ENCODE measurements at places on chromosomes 3 and 15.

DNA sequence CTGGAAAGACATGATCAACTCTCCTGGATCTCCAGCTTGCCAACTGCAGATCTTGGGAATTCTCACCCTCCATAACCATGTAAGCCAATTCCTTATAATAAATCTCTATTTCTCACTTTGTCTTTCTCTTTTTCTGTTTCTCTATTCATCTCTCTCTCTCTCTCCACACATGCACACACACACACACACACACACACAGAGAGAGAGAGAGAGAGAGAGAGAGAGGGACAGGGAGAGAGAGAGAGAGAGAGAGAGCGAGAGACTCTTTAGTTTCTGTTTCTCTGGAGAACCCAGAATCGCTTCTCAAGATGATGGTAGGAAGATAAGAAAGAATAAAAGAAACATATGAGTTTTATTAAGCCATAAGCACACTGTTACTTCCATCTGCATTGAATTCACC, 111.9 kb downstream of the BCHE start:
- DNase-seq, result no peak

GRCh38 chr3:69016901-69017300, 3.4 kb upstream of the EOGT start:
- no peak for DNase-seq

GRCh38 chr15:37028625-37029296, 71.6 kb downstream of the MEIS2 start:
- no peak for DNase-seq

GRCh38 chr3:192727032-192727847, at the start of gene FGF12:
FGF12 (minus strand) TSS chr3:192727541.
- DNase-seq, result peak; percentile 55

DNA sequence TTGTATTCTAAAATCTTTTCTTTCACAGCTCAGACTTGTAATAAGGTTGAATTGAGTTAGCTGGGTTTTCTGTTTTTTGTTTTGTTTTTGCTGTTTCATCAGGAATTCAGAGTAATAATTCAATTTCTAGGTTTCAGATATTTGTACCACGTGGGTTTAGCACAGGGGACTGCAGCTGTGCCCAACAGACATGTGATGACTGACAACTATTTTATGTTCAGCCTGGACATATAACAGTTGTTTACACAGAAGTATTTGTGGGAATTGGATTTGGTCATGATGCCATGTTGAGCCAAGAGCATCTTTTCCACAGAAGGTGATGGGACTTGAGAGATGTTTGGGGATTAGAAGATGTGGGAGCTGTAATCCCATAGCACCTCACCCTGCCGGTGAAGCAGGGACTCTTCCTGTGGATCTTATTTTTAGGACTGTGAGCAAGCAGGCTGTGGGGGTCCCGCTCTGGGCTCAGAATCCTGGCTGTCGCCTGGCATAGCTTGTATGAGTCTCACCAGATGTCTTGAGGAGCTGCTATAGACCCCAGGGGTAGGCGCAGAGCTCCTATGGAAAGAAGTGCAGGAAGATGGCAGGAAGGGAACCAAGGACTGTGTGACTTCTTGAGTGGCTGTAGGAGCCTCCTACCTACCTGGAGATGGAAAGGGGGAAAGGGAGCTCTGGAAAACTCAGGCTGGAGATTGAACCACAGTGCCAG, 23.7 kb downstream of the PXYLP1 start:
- no peak for DNase-seq

- DNase-seq, result no peak
These were observed 318.3 kb downstream of the TAFA4 start for GRCh38 chr3:68614087-68614486.

DNA sequence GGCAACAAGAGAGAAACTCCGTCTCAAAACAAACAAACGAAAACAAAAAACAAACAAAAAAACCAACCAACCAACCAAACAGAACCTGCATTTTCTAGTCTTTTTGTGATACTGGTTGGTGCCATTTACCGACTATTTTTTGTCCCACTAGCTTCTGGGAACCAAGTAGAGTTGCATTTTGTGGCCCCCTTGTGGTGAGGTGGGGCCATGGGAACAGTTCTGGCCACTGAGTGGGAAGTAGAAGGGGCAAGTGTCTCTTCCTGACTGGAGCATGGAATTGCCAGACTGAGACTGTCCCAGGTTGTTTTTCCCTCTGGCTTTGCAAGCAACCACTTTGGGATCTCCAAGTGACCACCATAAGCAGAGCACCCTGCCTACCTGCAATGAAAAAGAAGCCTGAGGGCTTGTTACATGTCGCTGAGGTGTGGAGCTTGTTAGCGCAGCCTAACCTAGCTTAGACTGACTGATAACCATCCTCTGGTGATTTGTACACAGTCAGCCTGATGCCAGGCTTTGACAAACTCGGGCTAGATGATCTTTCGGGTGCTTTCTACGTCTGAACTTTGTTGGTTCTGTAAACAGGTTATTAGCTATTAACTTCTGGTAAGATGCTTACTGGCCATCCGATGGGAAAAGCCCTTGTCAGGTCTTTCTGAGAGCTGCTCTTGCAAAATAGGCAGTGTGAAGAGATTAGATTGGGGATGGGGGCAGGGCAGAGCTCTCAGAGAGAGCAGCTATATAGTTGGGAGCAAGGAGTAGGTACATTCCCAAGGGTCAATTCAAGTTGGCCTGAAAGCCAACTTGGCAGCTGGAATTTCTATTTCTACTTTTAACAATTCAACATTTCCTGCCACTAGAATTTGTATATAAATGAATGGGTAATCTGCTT, 172.2 kb downstream of the SSR3 start:
- DNase-seq, result peak; percentile 33

- no peak for DNase-seq
These were observed 1.1 kb downstream of the RAB6B start for GRCh38 chr3:133894353-133895207.

DNA sequence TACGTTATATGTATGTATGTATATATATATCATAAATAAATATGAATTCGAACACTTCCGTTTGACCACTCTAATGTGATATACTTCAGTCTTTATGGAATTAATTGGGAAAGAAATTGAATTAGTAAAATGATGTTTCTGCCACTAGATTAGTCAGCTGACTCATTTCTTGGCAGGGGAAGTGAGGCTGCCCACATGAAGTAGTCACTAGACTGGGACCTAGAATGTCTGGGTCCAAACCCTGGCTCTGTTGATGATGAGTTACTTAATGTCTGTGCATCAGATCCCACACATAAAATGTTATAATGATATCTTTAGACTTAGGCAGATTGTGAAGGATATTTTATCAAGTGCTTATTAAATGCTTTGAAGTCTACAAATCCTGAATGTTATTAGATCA, 27.4 kb upstream of the ARL14 start:
- DNase-seq, result peak; percentile 51

GRCh38 chr3:31579828-31580227, 47.1 kb downstream of the STT3B start:
- no peak for DNase-seq

- DNase-seq, result peak; percentile 76
These were observed 36.2 kb upstream of the LDHAL6B start for GRCh38 chr15:59170295-59171066.

- no peak for DNase-seq
These were observed 5.2 kb upstream of the GNAI2 start for GRCh38 chr3:50230794-50231125.

- peak; percentile 71 for DNase-seq
These were observed 10.9 kb downstream of the SEMA7A start for GRCh38 chr15:74422652-74423430.

DNA sequence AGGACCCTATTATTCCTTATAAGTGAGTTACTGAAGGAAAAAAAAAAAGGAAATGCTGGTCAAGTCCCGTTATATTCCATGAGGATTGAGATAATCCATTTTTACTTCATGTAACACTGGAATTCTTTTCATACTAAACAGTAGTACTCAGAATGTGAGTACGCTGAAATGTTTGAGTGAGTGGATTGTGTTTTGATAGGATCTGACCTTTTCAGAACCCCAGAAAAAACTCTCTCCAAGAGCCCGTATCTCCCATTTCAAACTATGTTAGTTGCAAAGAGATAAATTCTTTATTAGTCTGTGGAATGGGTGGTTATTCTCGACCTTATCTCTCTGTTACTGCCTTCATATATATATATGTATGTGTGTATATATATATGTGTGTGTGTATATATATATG, 2.5 kb upstream of the LPP start:
- DNase-seq, result no peak

GRCh38 chr15:29103824-29104565, 165.6 kb downstream of the NSMCE3 start:
- DNase-seq, result peak; percentile 28

DNA sequence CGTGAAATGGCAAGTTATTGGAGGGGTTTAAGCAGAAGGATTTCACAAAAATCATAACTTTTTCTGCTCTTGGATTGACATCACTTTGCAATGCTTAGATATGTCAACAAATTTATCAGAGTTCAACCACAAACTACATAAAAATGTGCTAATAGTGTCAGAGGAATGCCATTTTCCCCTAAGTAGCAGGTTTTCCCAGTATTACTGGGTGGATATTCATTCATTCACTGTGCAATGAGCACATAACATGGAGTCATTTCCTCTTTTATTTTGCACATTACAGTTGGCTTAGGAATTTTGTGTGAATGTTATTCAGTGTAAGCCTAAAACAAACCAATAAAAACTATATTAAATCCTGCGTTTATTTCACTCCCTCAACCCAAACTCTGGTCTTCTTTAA, 537.3 kb upstream of the MCTP2 start:
- peak; percentile 49 for DNase-seq

GRCh38 chr3:196323016-196323415, 5.0 kb upstream of the DYNLT2B start:
- no peak for DNase-seq

- no peak for DNase-seq
These were observed 44.9 kb upstream of the CAPN7 start for GRCh38 chr3:15161133-15161532.

- DNase-seq, result no peak
These were observed 43.4 kb downstream of the RETNLB start for GRCh38 chr3:108713816-108714215.

DNA sequence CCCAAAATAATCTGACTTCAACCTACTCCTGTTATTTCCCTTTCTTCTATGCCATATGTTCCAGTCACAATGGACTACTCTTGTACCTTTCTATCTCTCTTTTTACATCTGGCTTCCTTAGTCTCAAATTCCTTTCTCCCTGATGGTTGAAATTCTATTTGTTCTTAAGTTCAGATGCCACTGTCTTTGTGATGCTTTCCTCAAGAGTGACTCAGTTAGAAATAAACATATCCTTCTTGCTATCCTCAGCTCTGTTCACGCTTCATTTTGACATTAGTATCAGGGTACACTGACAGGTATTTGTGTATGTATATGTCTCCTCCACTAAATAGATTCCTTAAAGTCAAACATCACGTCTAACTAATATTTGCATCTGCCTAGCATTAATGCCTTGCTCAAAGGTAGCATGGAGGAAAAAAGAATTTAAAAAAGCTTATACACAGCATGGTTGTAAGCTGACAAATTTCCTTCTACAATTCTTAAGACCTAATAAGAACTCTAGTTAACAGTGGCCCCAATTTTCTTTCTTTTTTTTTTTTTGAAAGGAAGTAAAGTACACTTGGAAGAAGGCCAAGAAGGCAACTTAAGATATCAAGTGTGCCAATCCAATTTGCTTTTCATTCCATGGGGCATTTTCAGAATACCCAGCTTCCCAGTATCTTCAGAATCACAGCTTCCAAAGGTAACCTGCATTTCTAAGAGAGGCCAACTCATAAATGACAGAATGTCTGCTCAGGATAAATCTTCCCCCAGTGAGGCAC, 58.0 kb downstream of the CHAC1 start:
- peak; percentile 27 for DNase-seq

GRCh38 chr3:54034971-54035370, 87.4 kb upstream of the CACNA2D3 start:
- peak; percentile 88 for DNase-seq

DNA sequence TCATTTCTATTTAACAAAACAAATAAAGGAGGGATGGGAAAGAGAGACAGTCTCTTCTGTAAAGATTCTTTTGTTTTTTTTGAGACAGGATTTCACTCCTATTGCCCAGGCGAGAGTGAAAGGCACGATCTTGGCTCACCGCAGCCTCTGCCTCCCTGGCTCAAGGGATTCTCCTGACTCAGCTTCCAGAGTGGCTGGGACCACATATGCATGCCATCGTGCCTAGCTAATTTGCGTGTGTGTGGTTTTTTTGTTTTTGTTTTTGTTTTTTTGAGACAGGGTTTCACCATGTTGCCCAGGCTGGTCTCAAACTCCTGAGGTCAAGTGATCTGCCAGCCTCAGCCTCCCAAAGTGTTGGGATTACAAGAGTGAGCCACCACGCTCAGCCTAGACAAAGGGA, 23.3 kb downstream of the STAG1 start:
- DNase-seq, result peak; percentile 64

DNA sequence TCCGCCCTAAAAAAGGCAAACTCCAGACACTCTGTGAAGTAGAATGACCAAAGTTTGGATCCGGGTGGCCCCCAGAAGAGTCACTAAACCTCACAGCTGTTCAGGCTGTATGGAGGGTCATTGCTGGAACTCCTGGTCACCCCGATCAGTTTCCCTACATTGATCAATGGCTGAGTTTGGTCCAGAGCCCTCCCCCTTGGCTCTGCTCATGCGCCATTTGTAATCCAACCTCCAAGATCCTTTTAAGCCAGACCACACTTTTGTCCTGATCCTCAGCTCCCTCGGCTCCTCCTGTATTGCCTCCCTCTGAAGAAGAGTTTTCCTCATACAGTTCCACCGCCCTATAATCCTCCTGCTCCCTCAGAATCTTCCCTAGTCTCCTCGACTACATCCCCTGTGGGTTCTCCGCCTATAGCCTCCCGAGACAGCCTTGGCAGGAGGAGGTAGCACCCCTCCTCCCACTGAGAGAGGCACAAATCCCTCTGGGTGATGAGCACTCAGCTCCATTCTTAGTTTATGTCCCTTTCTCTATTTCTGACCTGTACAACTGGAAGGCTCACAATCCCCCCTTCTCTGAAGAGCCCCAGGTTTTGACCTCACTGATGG, 42.2 kb downstream of the ZBTB11 start:
- no peak for DNase-seq

- DNase-seq, result peak; percentile 39
These were observed 171.8 kb downstream of the EPHA6 start for GRCh38 chr3:96986241-96986640.

DNA sequence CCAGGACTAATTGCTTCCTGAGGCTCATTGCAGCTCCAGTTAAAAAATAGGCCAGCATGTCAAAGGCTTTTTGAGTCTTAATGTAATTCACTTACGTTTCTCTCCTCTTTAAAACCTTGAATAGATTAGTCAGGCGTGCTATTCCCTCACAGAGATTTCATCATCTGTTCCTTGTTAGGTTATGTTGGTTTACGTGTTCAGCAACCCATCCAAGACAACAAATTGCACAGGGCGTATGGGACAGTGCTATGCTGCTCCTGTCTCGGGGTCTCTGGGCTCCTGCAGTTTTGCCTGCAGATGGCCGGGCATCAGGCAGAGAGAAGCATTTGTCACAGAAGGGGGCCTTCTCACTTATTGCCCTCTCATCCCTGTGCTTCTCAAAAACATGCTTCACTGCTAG, 117.1 kb downstream of the CHDH start:
- DNase-seq, result no peak

- DNase-seq, result peak; percentile 74
These were observed 77.1 kb downstream of the AKAP13 start for GRCh38 chr15:85457392-85457968.

- no peak for DNase-seq
These were observed 29.3 kb upstream of the DLG1 start for GRCh38 chr3:197327701-197328100.

- DNase-seq, result no peak
These were observed 245.2 kb downstream of the NR1D2 start for GRCh38 chr3:24190256-24190655.

GRCh38 chr3:142596726-142597088, 514 bp downstream of the PLS1 start:
- DNase-seq, result no peak
